ENCODE measurements at places on chromosomes 7 and 10.
A peak's percentile ranks its signal among the peaks of the same experiment; 100 is the strongest.

- DNase-seq, result no peak
These were observed 94.1 kb downstream of the FZD1 start for GRCh38 chr7:91358303-91358702.

- no peak for DNase-seq
These were observed 40.4 kb downstream of the HDAC9 start for GRCh38 chr7:18535810-18536415.

DNA sequence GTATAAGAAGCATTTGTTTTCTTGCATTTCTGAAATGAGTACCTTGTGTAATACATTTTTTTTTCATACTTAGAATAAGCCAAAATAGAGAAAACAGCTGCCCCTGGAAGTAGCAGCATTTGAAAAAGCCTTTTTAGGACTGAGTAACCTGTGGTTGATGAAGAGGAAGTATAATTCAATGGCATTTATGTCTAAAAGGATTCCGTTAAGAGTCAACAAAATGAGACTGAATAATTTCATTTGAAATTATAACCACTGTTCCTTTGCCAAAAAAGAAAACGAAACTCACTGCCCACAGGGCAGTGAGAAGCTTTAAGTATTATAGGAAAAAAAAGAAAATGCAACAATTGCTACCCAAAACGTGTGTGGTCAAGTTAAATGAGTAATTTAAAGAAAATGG is 705.6 kb upstream of the PHF14 start:
- DNase-seq, result no peak

DNA sequence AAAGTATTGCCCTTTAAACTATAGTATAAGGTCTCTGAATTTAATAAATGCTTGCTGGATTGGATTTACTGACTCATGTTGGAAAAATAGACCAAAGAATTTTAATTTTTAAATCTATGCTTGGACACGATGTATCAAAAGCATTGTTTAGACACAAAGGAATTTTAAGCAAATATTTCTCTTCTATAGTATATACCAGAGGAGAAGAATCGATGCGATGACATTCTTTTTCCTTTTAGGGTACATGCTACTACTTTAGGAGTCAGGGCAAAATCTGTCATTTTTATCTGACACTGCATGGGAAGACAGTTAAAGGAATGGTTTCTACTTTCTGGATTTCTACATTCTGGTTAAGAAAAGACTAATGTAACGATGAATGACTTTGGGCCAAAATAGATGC is 339.9 kb downstream of the BMPER start:
- DNase-seq, result no peak

- DNase-seq, result no peak
These were observed 13.7 kb upstream of the ARID5B start for GRCh38 chr10:61887772-61888171.

GRCh38 chr7:2633538-2634266 is 1.9 kb downstream of the TTYH3 start:
- DNase-seq, result no peak

DNA sequence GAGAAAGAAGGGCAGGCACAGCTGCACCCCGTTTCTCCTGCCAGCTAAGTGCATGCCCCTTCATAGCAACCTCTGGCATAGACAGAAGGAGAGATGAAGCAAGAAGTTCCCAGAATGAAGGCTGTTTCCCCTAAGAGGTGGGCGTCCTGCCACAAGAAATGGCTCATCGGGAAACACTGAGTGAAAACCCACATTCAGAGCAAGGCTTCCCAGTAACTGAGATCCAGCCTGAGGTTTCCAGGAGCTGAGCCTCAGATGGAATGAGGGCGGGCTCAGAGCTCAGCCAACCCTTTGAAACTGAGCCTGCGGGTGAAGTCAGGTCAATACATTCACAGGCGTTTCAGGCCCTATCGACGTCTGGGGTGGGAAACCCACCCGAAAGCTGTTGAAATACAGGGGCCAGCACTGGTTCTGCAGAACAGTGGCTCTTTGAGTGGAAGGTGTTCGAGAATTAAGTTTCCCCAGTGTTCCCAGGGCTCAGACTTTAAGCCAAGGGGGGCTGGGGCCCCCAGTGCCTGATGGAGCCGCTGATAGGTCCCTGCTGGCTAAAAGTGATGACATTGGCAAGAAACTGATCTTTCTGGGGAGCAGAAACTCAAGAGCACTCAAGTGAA is 510.2 kb downstream of the RPS24 start:
- peak; percentile 37 for DNase-seq

DNA sequence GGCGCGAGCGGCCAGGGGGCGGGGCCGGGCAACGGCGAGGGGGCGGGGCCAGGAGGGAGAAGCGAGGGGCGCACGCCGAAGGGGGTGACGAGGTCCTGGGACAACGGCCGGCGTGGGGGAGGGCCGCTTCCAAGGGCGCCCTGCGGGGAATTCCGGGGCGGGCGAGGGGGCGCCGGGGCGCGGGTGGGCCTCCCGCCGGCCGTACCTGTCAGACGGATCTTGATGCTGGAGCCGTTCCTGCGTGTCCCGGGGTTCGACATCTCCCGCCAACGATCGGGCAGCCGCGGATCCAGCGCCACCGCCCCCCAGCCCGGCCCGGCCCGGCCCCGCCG is 421 bp downstream of the SMURF1 start:
- no peak for DNase-seq

DNA sequence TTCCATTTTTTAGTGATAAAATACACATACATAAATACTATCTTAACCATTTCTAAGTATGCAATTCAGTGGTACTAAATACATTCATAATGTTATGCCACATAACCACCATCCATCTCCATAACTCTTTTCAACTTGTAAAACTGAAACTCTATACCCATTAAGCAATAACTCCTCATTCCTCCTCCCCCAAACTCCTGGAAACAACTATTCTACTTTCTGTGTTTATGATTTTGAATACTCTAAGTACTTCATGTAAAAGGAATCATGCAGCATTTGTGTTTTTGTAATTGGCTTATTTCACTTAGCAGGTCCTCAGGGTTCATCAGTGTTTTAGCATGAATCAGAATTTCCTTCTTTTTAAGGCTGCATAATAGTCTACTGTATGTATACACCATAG is 131.8 kb downstream of the TES start:
- no peak for DNase-seq

DNA sequence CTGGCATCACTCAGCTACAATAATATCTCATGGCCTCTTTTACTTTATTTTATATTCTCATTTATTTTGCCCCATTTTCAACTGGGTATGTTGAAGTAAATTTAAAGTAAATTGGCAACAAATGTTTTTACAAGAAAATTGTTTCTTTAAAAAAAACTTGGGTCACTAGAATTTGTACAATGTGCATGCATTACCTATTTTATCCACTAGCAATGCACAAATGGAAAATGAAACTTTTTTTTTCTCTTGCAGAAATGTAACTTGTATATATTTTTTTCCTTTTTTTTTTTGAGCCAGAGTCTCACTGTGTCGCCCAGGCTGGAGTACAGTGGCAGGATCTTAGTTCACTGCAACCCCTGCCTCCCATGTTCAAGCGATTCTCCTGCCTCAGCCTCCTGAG is 10.3 kb upstream of the H2AZ2 start:
- no peak for DNase-seq

GRCh38 chr10:17049195-17049594 is 80.4 kb downstream of the CUBN start:
- DNase-seq, result no peak

- no peak for DNase-seq
These were observed 5.8 kb upstream of the FAM3C start for GRCh38 chr7:121401896-121402295.

- DNase-seq, result no peak
These were observed 220.8 kb downstream of the BICC1 start for GRCh38 chr10:58733436-58733835.

Data from neural crest cell (in vitro differentiated cells).